ENCODE measurements at places on chromosomes 6 and 20.

GRCh38 chr6:116522896-116523295, 11.5 kb downstream of the CALHM5 start:
- no peak for DNase-seq

- no peak for DNase-seq
These were observed at the start of gene SYNDIG1 for GRCh38 chr20:24469116-24469893. TSS of gene SYNDIG1 (plus strand) at chr20:24469629. CDS start at chr20:24543098, 73,469 bp downstream.

DNA sequence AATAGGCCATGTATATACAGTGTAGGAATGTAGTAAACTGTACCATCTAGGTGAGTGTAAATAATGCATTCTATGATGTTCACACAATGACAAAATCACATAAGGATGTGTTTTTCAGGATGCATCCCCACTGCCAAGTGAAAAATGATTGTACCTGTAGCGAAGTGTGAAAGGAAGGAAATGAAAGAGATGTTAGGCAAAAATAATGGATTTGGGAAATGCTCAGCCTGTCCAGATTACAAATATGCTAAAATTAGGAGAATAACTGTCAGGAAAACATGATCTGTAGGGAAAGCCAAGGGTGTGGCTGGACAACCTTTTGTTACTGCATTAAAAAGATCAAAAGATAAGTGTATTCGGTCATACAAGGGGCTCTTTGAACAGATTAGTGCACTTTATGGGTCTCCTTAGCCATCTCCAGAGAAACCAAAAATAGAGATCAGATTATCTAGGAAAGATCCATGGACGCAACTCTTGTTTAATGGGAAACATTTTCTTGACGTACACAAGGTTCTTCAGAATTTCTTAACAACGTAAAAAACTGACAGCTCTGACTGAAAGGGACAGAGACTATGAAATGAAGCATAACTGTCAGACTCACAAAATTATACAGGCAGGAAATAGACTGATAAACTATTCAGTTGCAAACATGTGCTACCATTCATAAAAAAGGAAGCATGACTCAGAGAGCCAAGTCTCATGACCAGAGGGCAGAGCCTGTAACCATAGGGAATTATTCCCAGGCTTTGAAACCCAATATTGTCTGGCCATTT, 253.6 kb upstream of the RAB32 start:
- DNase-seq: no peak

- no peak for DNase-seq
These were observed 63.8 kb upstream of the DYNLRB1 start for GRCh38 chr20:34452281-34452982.

Measured in stimulated activated CD4-positive, alpha-beta T cell treated with anti-CD3 and anti-CD28 coated beads, Interleukin-12 subunit alpha, Interleukin-12 subunit beta, amount 100 ng/mL, for 48 hours (primary cell).